ENCODE measurements at places on chromosomes 4 and X.

DNA sequence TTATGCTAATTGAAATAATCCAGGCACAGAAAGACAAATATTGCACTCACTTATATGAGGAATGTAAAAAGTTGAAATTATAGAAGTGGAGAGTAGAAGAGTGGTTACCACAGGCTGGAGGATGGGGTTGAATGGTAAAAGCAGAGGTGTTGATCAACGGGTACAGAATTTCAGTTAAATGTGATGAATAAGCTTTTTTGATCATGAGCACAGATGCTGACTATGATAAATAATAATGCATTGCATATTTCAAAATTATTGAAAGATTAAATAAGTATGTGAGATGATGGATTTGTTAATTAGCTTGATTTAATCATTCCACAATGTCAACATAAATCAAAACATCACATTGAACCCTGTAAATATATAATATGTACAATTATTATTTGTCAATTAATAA lies 213.1 kb downstream of the DCAF12L2 start:
- no peak for DNase-seq

GRCh38 chr4:121168446-121169281 lies 4.5 kb upstream of the TNIP3 start:
- DNase-seq = no peak

DNA sequence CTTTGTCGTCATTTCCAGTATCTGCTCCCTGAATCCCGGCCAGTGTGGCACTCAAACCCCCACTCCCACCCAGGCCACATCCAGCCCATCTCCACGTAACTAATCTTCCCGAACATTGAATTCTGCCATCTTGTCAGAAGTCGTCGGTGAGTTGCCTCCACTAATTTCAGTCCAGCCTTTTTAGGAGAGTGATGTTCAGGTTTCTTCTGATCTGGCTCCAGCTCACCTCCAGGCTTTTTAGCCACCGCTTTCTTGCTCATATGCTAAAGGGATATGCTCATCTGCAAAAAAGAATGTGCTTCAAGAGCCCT lies 1.3 kb downstream of the TMEM165 start:
- no peak for DNase-seq

GRCh38 chr4:16663307-16663706 lies 235.1 kb downstream of the LDB2 start:
- no peak for DNase-seq

GRCh38 chrX:40268188-40268520 lies 170.4 kb upstream of the BCOR start:
- DNase-seq = no peak

GRCh38 chr4:113483131-113483530 lies 278.4 kb downstream of the CAMK2D start:
- DNase-seq = no peak

DNA sequence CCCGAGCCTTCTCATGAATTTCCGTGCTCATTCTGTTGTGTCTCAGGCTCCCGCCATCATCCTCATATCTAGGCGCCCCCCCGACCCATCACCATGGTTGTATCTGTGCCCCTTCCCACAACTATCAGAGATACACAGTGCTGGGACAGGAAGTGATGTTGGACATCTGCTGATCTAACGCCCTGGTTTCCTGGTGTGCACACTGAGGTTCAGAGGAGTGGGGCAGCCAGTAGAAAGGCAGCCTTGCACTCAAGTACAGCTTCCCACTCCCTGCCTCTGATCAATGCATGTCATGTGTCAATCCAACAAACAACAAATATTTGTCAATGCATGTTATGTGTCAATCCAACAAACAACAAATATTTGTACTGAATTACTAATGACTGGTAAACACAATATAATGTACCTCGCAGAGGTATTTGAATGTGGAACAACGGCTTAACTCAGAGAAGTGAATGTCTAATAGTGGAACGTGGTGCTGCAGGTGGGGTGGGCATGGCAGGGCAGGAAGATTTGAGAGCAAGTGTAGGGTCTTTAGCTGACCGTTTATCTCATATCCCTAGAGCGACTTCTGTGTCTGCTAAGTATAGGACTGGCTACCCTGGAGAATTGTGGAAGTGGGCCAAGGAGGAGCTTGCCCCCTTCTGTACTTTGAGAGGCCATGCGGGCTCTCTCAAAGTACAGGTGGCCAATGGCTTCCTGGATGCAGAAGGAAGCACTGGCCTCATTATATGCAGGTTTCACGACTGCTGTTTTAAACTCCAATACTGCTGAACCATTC lies 10.3 kb upstream of the SEL1L3 start:
- DNase-seq = no peak

DNA sequence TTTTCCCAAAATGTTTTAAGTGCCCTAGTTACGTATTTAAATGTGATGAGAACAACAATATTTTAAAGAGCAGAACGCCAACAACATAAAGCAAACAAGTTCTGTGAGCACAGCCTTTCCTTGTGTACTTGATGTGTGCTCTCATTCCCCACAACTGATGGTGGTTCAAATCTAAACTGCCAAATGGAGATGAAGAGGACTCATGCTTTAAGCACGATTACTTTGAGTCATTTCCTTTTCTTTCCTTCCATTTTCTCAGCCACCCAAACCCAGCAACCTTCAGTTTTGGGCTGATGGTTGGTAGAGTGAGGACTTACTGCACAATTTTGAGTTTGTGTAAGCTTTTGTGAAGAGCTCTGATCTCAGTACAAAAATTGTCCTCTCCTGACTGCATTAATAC lies 1.7 kb downstream of the NSD2 start:
- peak; percentile 43 for DNase-seq

Measured in stimulated activated naive CD8-positive, alpha-beta T cell treated with anti-CD3 and anti-CD28 coated beads, Interleukin-15, amount 100 ng/mL, for 72 hours (primary cell).